ENCODE measurements at places on chromosomes 6 and 20.

GRCh38 chr6:33838983-33839382, 35.2 kb upstream of the MLN start:
- no peak overlapping the region for H3K27ac ChIP-seq
- DNase-seq, result no peak
- peaks cover 31% of the 10 kb centered on the region for H3K4me1 ChIP-seq
- H3K4me3 ChIP-seq, result no peak overlapping the region
- no peaks in the 10 kb centered on the region for H3K36me3 ChIP-seq

DNA sequence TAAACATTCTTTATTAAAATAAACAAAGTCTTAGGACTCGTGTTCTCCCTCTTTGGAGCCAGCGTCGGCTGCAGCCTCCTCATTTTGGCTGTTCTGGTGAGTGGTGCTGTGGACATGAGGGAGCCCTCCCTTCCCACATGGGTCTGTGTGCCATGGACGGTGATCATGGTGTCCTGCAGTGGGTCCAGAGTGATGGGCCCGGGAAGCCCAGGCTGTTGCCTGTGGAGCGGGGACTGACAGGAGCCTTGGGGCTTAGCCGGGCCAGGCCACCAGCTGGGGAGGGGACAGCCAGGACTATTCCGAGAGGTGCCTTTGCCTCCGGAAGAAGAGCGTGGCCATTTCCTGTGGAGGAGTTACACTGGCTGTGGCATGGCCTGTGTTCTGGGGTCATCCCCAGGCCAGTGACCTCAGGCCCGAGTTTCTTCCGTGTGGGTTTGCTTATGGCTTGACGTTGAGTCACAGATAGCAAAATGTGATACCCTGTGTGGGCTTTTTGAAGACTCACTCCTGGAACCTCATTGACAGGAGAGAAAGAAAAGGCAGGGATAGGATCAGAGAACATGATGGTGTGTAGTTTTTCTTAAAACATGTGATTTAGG, 153.4 kb downstream of the DTNBP1 start:
- no peaks in the 10 kb centered on the region for H3K27me3 ChIP-seq
- no peak overlapping the region for H3K4me3 ChIP-seq
- DNase-seq, result no peak
- H3K4me1 ChIP-seq, result peaks cover 13% of the 10 kb centered on the region
- no peak overlapping the region for H3K27ac ChIP-seq

DNA sequence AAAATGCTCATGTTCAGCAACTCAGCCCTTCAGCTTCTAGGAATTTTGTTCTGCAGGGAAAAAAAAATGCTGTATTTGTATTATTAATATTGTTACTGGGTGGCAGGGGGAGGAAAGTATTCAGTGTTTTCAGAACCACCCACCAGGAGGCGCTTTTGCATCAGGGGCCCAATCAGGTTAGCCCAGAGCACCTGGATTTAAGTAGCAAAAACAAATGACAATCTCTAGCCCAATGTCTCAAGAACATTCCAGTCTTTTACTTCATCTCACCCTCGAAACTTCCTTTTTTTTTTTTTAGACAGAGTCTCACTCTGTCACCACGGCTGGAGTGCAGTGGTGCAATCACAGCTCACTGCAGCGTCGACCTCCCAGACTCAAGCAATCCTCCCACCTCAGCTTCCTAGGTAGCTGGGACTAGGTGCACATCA, 635 bp upstream of the C20orf203 start:
- no peaks in the 10 kb centered on the region for H3K27me3 ChIP-seq
- H3K36me3 ChIP-seq, result no peaks in the 10 kb centered on the region

GRCh38 chr20:37114012-37114411, 18.2 kb upstream of the RBL1 start:
- DNase-seq, result no peak
- no peaks in the 10 kb centered on the region for H3K27me3 ChIP-seq
- H3K4me3 ChIP-seq, result no peak overlapping the region
- H3K27ac ChIP-seq, result no peak overlapping the region
- H3K36me3 ChIP-seq, result no peaks in the 10 kb centered on the region

GRCh38 chr6:160088784-160089533, 32.7 kb upstream of the SLC22A1 start:
- no peaks in the 10 kb centered on the region for H3K4me1 ChIP-seq
- DNase-seq, result no peak
- peak overlapping the region; percentile 16 for H3K27ac ChIP-seq
- H3K36me3 ChIP-seq, result peaks cover 43% of the 10 kb centered on the region
- H3K4me3 ChIP-seq, result no peak overlapping the region
- H3K27me3 ChIP-seq, result no peaks in the 10 kb centered on the region

- H3K4me3 ChIP-seq, result no peak overlapping the region
- no peaks in the 10 kb centered on the region for H3K4me1 ChIP-seq
Observed at GRCh38 chr6:31567531-31568370, 4.3 kb upstream of the LTA start.

GRCh38 chr6:54621285-54621684, 225.3 kb upstream of the FAM83B start:
- H3K27me3 ChIP-seq, result no peaks in the 10 kb centered on the region
- H3K27ac ChIP-seq, result no peak overlapping the region
- no peaks in the 10 kb centered on the region for H3K36me3 ChIP-seq
- DNase-seq, result no peak

DNA sequence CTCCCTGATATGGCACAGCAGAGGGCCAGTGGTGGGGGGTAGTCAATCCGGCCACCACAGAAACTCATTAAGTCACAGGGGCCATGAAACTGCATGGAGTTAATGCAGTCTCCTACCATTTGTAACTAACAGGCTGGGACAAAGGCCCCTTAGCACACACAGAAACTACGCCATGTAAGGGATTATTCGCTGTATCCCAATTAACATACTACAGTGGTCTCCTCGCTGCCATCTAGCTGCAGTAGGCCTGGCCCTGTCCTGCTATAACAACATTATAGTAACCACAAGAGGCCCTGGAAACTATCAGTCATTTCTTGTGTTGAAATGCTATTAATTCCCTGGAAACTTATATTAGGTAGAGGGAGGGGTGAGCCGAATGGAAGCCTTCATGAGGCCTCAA, 72.3 kb upstream of the CCN2 start:
- H3K27me3 ChIP-seq, result no peaks in the 10 kb centered on the region
- H3K4me1 ChIP-seq, result no peaks in the 10 kb centered on the region
- H3K36me3 ChIP-seq, result no peaks in the 10 kb centered on the region

DNA sequence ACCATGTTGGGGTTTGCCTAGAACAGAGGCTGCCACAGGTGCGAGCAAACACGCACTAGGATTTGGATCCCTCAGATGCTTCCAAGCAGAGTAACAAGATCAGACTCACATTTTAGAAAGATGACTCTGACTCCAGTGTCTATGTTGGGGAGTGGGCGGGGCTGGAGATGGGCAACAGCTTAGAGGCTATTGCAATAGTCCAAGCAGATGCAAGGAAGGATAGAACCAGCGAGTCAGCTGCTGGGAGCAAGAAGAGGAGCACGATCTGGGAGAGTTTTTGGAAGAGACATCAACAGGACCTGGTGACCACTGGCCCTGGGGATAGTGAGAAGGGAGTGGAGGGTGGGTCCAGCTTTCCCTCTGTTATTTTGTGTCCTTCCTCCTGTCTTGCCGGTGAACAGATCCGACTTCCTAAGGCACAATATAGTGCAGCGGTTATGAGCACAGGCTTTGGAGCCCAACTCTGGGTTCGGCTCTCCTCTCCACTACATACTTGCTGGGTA, 52.7 kb downstream of the FGD2 start:
- peaks cover 10% of the 10 kb centered on the region for H3K4me1 ChIP-seq
- DNase-seq, result peak; percentile 19
- H3K27me3 ChIP-seq, result no peaks in the 10 kb centered on the region
- no peak overlapping the region for H3K4me3 ChIP-seq
- H3K27ac ChIP-seq, result no peak overlapping the region

DNA sequence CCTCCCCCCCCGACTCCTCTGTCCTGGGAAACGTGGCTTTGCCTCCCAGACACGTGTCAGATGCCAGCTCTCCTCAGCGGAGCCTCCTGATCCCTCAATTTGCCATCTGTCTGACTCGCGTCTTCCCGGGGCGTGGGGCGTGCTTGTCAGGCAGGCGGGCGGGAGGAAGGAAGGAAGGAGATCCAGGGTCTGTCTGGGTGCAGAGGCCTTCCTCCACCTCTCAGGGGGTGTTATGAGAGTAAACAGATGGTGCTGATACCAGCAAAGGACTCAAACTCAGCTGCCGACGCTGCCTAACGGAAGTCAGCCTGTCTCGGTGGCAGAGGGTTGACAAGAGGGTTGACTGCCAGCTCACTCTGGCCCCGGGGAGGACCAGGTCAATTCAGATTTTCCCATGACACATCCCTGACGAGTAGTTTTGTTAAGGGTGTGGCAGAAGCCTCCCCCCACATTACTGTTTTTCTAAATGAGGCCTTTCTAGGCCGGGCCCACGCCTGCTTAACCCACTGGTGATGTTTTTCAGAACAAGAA, 17.0 kb downstream of the UQCC2 start:
- no peak overlapping the region for H3K4me3 ChIP-seq
- H3K27ac ChIP-seq, result peak overlapping the region; percentile 58
- H3K36me3 ChIP-seq, result no peaks in the 10 kb centered on the region
- H3K27me3 ChIP-seq, result no peaks in the 10 kb centered on the region

DNA sequence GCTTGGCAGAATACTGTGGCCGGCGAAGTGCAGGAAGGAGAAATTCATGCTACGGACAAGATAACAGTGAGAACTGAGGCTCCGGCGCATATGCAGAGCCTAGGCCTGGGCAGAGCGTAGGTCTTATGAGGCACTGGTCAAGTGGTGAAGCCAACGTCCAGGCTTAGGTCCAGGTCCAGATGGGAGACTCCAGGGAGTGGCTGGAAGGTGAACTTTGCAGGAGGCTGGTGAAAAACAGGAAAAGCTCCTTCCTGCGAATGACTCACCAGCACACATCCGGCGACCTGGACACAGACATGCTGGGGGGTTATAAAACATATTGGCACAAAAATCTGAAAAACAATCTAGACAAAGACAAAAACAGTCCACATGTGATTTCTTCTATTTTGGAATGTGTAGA, 15.4 kb downstream of the C6orf141 start:
- H3K27me3 ChIP-seq, result no peaks in the 10 kb centered on the region
- H3K36me3 ChIP-seq, result no peaks in the 10 kb centered on the region
- H3K4me1 ChIP-seq, result peaks cover 7% of the 10 kb centered on the region
- DNase-seq, result no peak

DNA sequence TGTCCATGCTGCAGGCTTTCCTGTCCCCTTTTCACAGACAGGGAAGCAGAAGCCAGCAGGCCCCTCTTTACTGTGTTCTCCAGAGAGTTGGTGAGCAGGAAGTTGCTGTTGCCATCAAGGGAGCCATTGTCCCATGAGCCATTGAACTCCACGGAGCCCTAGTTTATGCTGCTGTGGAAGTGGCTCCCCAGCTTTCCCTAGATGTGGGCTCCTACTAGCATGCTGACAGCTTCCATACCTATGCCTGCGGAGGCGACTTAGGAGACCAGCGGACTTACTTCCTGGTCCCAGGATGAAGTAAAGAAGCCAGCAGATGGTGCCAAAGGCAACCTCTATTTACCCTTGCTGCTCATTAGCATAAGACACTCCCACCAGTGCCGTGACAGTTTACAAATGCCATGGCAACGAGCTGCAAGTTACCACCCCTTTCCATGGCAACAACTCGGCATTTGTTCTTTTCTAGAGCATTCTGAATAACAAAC, 30.8 kb upstream of the FKBP1A start:
- no peak overlapping the region for H3K27ac ChIP-seq
- DNase-seq, result peak; percentile 73
- peaks cover under 1% of the 10 kb centered on the region for H3K4me1 ChIP-seq
- no peaks in the 10 kb centered on the region for H3K36me3 ChIP-seq

DNA sequence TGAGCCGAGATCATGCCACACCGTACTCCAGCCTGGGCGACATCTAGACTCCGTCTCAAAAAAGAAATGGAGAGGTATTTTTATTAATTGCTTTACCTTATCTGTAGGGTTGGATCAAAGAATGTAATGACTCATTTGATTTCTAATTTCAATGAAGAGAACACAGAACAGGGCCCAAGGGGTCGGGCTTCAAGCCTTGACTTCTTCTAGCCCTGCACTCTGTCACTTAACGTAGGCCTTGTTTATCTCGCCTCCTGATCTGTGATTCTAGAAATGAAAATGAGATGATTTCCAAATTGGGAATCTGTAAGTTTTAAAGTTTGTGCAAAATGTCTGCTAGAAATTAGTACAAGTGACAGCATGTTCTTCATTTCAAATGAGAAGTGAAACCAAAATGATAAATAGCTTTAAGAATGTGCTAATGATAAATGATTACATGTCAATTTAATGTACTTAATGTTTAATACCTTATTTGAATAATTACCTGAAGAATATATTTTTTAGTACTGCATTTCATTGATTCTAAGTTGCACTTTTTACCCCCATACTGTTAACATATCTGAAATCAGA, 180.5 kb downstream of the SLC16A10 start:
- DNase-seq, result no peak
- no peaks in the 10 kb centered on the region for H3K27me3 ChIP-seq
- H3K27ac ChIP-seq, result no peak overlapping the region
- peaks cover 12% of the 10 kb centered on the region for H3K36me3 ChIP-seq

DNA sequence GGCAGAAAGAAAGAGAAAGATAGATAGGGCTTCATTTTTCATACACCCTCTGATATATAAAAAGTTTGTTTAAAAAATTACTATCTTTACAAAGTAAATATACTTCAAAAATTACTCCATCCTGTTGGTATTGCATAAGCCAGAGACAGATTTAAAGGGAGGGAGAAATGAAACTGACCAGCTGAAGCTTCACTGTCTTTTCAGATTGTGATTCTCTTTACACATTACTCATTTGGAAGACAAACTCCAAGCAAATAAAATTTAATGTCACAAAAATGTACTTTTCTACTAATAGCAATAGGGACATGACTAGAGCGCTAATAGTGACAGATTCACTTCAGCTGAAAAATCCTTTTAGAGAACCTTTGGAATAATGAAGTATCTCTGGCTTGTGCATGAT, 38.6 kb upstream of the MARCKS start:
- H3K4me3 ChIP-seq, result no peak overlapping the region
- H3K4me1 ChIP-seq, result peaks cover 5% of the 10 kb centered on the region
- H3K27ac ChIP-seq, result no peak overlapping the region
- no peak for DNase-seq

- no peak overlapping the region for H3K4me3 ChIP-seq
- peak; percentile 10 for DNase-seq
- H3K27ac ChIP-seq, result no peak overlapping the region
- no peaks in the 10 kb centered on the region for H3K27me3 ChIP-seq
- H3K4me1 ChIP-seq, result peaks cover 2% of the 10 kb centered on the region
Observed at GRCh38 chr6:52644253-52644652, 26.7 kb upstream of the TMEM14A start.

DNA sequence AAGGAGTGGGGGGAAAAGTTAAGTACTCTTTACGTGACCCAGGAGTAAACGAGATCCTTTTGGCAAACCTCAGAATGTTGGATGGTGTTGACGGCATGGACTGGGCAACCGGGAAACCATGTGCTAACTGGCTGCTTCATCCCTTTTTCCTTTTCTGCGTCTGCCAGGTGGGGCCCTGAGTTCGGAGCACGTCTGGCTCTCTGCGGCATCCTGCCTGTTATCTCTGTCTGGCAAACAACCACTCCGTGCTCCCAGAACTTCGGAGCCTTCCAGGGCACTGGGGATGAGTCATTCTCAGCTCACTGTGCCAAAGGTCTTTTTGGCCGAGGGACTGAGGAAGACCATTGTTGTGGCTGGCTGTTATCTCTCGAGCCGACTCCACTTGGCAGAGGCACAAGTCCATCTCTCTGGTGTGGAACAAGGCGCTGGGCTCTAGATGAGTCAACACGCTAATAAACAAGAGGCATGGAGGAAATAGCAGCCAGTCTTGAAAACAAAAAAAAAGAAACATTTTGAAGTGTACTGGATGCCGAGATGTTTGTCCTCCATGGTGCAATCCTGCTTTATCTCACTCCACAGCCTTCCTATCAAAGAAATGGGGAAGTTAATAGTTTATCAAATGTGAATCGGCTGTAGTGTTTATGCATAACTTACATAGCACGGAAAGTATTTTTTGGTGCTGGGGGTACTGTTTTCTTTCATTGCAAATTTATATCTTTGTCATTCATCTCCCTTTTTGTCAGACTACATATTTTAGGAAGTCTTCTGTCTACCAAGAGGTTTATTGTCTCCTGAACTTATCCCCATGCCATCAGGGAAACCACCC, 64.6 kb upstream of the TXNDC5 start:
- no peak overlapping the region for H3K4me3 ChIP-seq
- peaks cover 19% of the 10 kb centered on the region for H3K4me1 ChIP-seq
- no peaks in the 10 kb centered on the region for H3K27me3 ChIP-seq

All from astrocyte (in vitro differentiated cells and primary cell).